Colonic mucosa (tissue), 4 donors: ENCODE measurements at places on chromosomes 4 and X. TPM values are rescaled to one million over a fixed set of nuclear protein-coding genes. Genes with fewer than 3 reads are reported as not detected.

GRCh38 chr4:89660444-89661172, 176.4 kb downstream of the SNCA start:
- H3K4me1 ChIP-seq = no peaks in the 10 kb centered on the region
- DNase-seq = no peak
- no peaks in the 10 kb centered on the region for H3K27me3 ChIP-seq
- H3K4me3 ChIP-seq = no peak overlapping the region
- no peak overlapping the region for H3K27ac ChIP-seq

Gene PCDH19
- total RNA-seq = 0.96 TPM

Gene MMGT1
- 23.9 TPM for total RNA-seq

- no peak overlapping the region for H3K27ac ChIP-seq
- no peaks in the 10 kb centered on the region for H3K4me1 ChIP-seq
- no peaks in the 10 kb centered on the region for H3K36me3 ChIP-seq
- H3K4me3 ChIP-seq = no peak overlapping the region
- no peaks in the 10 kb centered on the region for H3K27me3 ChIP-seq
- DNase-seq = no peak
These were observed 369.3 kb downstream of the FBXW7 start for GRCh38 chr4:152166567-152166966.

GRCh38 chrX:30653415-30654131, at the start of gene GK:
GK (plus strand) TSS chrX:30653423; CDS start chrX:30653538, 115 bp downstream.
- no peaks in the 10 kb centered on the region for H3K4me1 ChIP-seq
- peak within 1 kb of the TSS; percentile 72 for H3K27ac ChIP-seq
- peak within 1 kb of the TSS; percentile 46 for H3K4me3 ChIP-seq
- no peaks in the 10 kb centered on the region for H3K27me3 ChIP-seq
- no peak for DNase-seq
- no peaks in the 10 kb centered on the region for H3K36me3 ChIP-seq

- no peaks in the 10 kb centered on the region for H3K27me3 ChIP-seq
- H3K4me3 ChIP-seq = no peak overlapping the region
- no peaks in the 10 kb centered on the region for H3K4me1 ChIP-seq
- no peak overlapping the region for H3K27ac ChIP-seq
- no peaks in the 10 kb centered on the region for H3K36me3 ChIP-seq
These were observed 67.3 kb downstream of the AFAP1 start for GRCh38 chr4:7872264-7872771.

Gene SSX4
- not detected for total RNA-seq

GRCh38 chrX:116142976-116143375, 27.6 kb upstream of the AGTR2 start:
- no peak for DNase-seq
- H3K4me1 ChIP-seq = no peaks in the 10 kb centered on the region
- H3K27me3 ChIP-seq = no peaks in the 10 kb centered on the region
- no peak overlapping the region for H3K27ac ChIP-seq
- no peak overlapping the region for H3K4me3 ChIP-seq

DNA sequence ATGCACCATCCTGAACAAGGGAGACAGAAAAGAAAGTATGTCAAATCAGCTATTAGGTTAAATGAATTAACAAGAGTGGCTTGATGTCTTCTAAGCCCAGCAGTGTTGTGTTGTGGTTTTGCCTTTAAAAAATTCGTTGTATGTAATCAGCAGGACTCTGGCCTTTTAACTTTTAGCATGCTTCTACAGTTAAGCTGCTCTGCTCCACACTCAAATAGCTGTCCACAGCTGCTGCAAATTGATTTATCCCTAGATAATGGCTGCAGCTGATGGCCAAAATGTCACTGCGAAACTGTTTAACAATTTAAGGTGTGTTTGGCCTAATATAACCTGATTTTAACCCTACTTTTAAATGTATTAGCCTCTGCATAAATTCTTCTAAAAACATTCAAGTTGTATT, 85.8 kb downstream of the CXXC4 start:
- no peak for DNase-seq
- H3K4me1 ChIP-seq = no peaks in the 10 kb centered on the region
- no peaks in the 10 kb centered on the region for H3K36me3 ChIP-seq
- no peak overlapping the region for H3K4me3 ChIP-seq
- H3K27me3 ChIP-seq = no peaks in the 10 kb centered on the region

DNA sequence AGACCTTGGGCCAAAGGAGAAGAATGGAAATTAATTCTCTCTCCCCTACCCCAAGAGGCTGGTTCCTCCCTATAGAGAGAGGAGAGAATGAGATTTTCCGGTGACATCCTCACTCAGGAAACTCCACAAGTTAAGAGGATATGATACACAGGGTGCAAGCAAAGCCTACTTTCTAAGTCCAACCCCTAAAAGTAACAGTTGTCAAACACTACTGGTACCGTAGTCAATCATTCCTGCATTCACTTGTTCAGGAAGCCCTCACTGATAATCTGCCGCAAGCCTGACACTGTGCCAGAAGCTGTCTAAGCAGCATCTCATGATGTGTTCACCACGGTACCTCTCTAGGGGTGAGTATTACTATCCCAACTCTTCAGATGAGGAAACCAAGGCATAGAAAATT, 41.7 kb downstream of the KDR start:
- H3K4me3 ChIP-seq = no peak overlapping the region
- no peak for DNase-seq
- H3K27ac ChIP-seq = no peak overlapping the region
- no peaks in the 10 kb centered on the region for H3K36me3 ChIP-seq
- H3K4me1 ChIP-seq = no peaks in the 10 kb centered on the region

GRCh38 chr4:178963446-178964045, 1521.3 kb upstream of the AGA start:
- DNase-seq = no peak
- H3K4me3 ChIP-seq = no peak overlapping the region
- no peaks in the 10 kb centered on the region for H3K4me1 ChIP-seq
- H3K36me3 ChIP-seq = no peaks in the 10 kb centered on the region
- H3K27me3 ChIP-seq = no peaks in the 10 kb centered on the region

- no peaks in the 10 kb centered on the region for H3K27me3 ChIP-seq
- no peak for DNase-seq
- no peak overlapping the region for H3K4me3 ChIP-seq
These were observed 41.3 kb upstream of the TXK start for GRCh38 chr4:48175328-48175727.

Gene AVPR2
- not detected for total RNA-seq

Gene SSX1
- 0.32 TPM for total RNA-seq

DNA sequence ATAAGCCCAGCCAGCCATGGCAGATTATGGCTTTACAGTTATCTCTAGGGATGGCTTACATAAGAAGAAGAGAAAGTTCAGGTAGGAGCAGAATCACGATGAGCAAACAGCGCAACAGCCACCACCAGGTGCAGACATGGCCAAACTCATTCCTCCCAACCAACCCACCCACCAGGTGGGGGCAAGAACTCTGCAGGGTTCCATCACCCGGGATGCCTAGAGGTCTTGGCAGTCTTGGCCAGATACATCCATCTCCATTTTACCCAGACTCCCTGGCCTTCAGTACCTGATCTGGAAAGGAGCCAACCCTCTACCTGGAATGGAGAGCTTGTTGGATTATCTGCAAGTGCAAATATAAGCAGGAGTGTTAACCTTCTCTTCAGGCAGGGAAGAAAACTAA, 7.5 kb downstream of the TSC22D3 start:
- no peaks in the 10 kb centered on the region for H3K36me3 ChIP-seq
- no peaks in the 10 kb centered on the region for H3K27me3 ChIP-seq
- H3K27ac ChIP-seq = no peak overlapping the region
- H3K4me1 ChIP-seq = no peaks in the 10 kb centered on the region

Gene HSFX1
- total RNA-seq = 0.74 TPM

DNA sequence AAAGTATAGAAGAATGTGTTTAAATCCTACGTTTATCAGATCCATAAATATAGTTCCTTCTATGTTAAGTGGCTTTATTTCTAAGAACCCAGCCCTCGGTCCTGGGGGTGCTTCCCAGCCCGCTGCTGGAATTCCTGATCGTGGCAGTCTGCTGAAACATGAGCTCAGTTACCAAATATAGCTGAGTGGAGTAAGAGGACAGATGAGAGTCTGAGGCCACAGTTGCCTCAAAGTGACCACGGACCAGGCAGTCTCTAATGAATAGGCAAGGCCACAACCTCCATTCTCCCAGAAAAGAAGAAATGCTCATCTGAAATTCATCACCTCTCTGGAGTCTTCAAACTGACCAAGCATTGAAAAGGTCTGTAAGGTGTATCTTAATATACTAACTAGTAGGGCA, at the start of gene PALLD:
Gene PALLD (plus strand): TSS at position 219 of the 400 bp plus-strand sequence.
- no peak for DNase-seq
- no peaks in the 10 kb centered on the region for H3K4me1 ChIP-seq
- H3K27me3 ChIP-seq = no peaks in the 10 kb centered on the region
- no peaks in the 10 kb centered on the region for H3K36me3 ChIP-seq

DNA sequence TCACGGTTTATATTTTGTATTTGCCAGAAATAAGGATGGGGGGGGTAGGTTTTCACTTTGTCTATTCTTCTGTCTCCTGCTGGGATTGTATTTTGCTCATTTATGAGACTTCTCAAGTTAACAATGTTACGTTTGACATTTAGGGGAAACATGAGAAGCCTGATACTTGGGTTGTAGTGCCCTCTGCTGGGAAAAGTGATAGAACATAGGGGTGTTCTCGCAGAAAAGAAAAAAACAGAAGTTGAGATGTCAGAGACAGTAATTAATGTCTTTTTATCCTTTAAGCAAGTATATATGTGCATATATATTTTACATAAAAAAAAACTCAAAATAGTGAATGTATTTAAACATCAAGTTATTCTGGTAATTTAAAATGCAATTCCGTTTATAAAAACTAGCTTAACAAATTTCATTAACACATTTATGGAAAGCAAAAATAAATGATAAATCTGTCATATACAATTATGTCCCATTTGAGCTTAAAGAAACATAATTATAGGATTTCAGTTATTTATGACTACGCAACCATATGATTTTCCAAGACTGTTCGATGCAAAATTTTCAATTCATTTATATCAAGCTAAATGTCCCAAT, 46.0 kb upstream of the TMPRSS11F start:
- no peaks in the 10 kb centered on the region for H3K4me1 ChIP-seq
- peak; percentile 34 for DNase-seq
- no peaks in the 10 kb centered on the region for H3K27me3 ChIP-seq
- no peak overlapping the region for H3K4me3 ChIP-seq

DNA sequence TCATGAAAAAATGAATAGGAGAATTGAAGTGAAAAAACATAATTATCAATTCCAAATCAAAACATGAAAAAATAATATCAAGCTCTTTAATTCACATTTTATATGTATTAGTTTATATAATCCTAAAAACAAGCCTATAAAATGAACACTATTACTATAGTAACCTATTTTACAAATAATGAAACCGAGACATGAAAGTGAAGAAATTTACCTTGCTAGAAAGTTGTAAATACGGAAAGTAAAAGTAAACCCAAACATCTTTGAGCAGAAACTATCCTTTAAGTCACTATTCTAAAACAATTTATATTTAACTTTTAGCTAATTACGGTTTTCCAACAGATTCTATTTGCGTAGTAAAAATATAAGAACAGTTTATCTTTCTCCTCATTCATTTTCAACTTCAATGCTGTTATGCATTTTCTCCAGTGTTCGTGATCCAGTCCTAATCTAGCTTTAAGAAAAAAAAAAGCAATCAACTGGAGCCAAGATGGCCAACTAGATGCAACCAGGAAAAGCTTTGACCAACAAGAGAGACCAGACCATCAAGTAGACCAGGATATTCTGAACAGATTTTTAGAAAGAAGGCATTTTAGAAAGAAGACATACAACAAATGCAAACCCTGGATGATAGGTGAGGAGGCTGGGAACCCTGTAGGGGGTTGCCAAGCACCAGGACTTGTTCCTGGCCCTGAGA, 67.0 kb downstream of the DDX53 start:
- DNase-seq = no peak
- no peaks in the 10 kb centered on the region for H3K27me3 ChIP-seq
- H3K36me3 ChIP-seq = no peaks in the 10 kb centered on the region
- H3K27ac ChIP-seq = no peak overlapping the region
- no peak overlapping the region for H3K4me3 ChIP-seq

DNA sequence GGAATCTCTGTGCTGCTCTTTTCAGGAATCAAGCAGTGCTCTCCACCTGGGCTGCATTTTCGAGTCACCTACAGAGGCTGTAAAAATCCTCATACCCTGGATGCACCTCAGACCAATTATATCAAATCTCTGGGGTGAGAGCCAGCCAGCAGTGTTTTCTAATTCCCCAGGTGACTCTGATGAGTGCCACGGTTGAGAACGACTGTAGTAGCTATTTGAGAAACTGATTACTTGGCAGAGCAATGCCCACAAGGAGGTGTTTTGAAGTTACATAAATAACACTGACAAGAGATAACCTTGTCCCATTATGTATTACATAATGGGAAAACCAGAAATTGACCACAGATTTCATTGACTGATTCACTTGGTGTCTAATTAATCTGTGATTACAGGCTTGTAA, 46.8 kb downstream of the CLCN4 start:
- no peaks in the 10 kb centered on the region for H3K4me1 ChIP-seq
- no peak overlapping the region for H3K27ac ChIP-seq
- no peaks in the 10 kb centered on the region for H3K27me3 ChIP-seq
- DNase-seq = no peak
- no peak overlapping the region for H3K4me3 ChIP-seq

- H3K4me3 ChIP-seq = no peak overlapping the region
- no peaks in the 10 kb centered on the region for H3K27me3 ChIP-seq
- no peaks in the 10 kb centered on the region for H3K4me1 ChIP-seq
- DNase-seq = no peak
These were observed 24.6 kb downstream of the TRO start for GRCh38 chrX:54945224-54945623.

Gene PF4V1
- total RNA-seq = not detected

- no peak overlapping the region for H3K27ac ChIP-seq
- DNase-seq = no peak
- no peaks in the 10 kb centered on the region for H3K27me3 ChIP-seq
- H3K4me3 ChIP-seq = no peak overlapping the region
These were observed 1381.5 kb upstream of the ADGRL3 start for GRCh38 chr4:59818656-59819055.

- no peak overlapping the region for H3K27ac ChIP-seq
- H3K36me3 ChIP-seq = no peaks in the 10 kb centered on the region
- no peak for DNase-seq
- no peaks in the 10 kb centered on the region for H3K4me1 ChIP-seq
These were observed 128.6 kb downstream of the SLC39A8 start for GRCh38 chr4:102216666-102217065.

DNA sequence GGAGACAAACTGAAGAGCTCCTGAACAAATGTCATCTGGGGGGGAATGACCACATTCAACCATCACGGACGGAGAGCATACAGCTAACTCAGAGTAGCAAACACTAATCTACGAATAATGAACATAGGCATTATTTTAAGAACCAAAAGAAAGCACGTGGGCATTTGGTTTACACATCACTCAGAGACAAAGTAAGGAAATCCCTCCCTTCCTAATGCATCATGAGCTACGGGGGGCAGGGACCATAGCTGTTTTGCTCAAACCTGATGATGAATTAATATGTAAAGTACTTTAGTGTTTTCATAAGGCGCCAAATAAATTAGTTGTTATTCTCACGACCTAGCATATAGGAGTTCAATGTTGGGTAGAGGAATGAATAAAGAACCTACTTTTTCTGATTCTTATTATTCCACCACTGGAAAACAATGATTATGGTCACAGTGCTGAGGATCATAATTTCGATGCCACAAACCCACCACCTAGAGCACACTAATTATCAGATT, 11.7 kb upstream of the TMEM156 start:
- H3K36me3 ChIP-seq = no peaks in the 10 kb centered on the region
- no peaks in the 10 kb centered on the region for H3K27me3 ChIP-seq
- peak overlapping the region; percentile 59 for H3K4me3 ChIP-seq
